NCI-H446 treated with DMSO at 0.1 percent for 48 hours (cell line): ENCODE measurements at places on chromosomes 6 and 20.

GRCh38 chr6:147859071-147859470 is 350.6 kb downstream of the SAMD5 start:
- DNase-seq, result no peak

- no peak for DNase-seq
Observed at GRCh38 chr6:232982-233640, 59.2 kb upstream of the DUSP22 start.

DNA sequence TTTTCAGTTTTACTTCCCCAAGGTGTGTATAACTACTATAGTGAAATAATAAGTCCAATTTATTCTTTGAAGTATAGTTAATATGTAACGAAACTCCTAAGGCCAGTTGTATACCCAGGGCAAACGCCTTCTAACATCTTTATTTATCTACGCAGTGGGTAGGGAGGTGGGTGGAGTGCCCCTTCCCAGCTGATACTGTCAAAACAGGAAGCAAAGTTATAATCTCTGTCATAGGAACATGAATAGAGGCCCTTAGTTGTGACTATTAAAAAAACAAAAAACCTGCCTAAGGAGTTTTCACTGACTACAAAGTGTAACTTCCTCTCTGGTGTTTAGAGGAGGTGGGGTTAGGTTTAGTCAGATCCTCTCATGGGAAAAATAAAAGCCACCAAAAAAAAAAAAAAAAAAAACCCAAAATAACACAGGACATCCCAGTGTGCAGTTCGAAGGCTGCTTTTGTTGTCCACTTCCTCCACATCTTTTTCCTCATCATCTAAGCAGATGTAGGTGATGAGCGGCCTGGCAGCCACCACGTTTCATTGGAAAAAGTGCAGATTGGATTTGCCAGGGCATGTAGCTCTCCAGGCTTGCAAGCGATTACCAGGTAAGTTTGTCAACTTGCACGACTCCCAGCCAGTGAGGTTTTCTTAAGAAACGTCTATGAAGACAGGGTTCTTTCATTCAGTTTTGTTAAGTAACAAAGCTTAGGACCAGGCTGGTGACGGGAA is 58.7 kb downstream of the UTRN start:
- DNase-seq, result no peak

DNA sequence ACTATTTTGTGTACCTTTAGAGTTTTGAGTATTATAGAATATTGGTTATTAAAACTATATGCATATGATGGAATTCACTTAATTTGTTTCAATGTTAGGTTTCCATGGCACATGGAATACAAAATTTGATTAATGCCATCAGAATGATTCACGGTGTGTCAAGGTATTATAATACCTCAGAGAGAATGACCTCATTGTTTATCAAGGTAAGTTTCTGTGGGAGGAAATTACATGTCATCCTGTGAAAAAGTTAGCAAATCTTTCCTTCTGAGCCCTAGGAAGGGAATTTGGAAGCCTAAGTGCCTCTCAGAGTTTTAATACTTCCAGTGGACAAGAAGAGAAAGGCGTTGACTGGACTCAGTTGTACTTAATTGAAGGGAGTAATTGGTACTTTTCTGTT is 40.8 kb downstream of the DNAH8 start:
- no peak for DNase-seq

- no peak for DNase-seq
Observed at GRCh38 chr6:31170600-31170881, at the start of gene POU5F1. Gene POU5F1 (minus strand): TSS chr6:31170682. CDS start chr6:31170620, 62 bp downstream.

DNA sequence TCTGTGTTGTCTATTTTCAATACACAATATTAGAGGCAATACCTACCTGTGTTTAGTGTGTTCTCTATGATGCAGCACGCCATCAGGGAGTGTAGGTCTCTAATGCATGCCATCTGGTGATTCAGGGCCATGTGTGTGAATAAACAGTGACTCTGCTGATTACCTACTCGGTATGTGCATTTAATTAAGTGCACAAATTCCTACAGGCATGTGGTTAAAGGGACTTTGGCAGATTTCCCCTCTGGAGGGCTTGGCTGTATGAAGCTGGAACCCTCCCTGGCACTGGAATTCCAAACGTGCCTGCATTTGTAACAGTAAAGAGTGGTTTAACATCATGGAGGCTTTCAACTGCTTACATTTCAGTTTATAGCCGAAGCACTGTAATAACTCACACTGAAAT is 401.5 kb upstream of the SASH1 start:
- peak; percentile 4 for DNase-seq

GRCh38 chr20:23658336-23658735 is 20.6 kb upstream of the CST3 start:
- no peak for DNase-seq
